ENCODE measurements at places on chromosomes 6 and 20.

DNA sequence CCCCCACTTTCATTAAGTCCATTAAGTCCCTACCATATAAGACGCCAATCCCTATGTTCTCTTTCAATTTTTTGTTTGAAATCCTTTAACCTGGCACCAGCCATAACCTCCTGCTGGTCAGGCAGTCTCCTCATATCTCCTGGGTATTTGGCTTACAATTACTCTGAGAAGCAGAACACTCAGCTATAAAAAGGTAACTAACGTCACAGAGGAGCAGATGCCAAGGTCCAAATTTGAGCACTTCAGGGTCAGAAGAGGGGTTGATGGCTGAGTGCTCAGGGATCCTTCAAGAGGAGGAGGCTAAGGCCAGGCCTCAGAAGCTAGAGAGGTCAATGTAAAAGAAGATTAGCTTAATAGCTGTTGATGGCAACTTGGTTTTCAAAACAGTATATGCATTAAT is 22.3 kb upstream of the RCAN2 start:
- no peak for DNase-seq

GRCh38 chr6:163536770-163537169 is 122.3 kb downstream of the QKI start:
- DNase-seq: no peak

- DNase-seq: no peak
Observed at GRCh38 chr6:67231092-67231491, 1404.0 kb upstream of the ADGRB3 start.

DNA sequence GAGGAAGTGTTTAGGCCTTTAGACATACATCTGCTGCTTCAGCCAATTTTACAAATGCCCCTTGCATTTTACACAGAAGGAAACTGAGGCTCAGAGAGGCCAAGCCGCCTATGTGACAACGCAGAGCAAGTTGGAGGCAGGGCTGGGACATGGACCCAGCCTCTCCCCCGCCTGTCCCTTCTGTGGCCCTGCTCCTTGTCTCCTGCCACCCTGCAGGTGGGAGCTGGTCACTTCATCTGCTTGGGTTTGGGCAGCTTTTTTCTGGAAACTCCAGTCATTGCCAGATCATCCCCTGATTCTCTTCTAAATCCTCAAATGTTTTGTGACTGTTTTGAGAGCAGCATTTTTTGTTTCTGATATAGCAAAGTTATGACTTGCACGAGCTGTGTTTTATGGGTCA is 68.9 kb downstream of the DLGAP4 start:
- no peak for DNase-seq

GRCh38 chr6:90369651-90370050 is 73.0 kb upstream of the BACH2 start:
- no peak for DNase-seq

Data from CD4-positive, alpha-beta T cell treated with Interleukin-17A for 4 hours (primary cell).